ENCODE measurements at places on chromosomes 1 and 21. TPM values are rescaled to one million over a fixed set of nuclear protein-coding genes. Genes with fewer than 3 reads are reported as not detected.

DNA sequence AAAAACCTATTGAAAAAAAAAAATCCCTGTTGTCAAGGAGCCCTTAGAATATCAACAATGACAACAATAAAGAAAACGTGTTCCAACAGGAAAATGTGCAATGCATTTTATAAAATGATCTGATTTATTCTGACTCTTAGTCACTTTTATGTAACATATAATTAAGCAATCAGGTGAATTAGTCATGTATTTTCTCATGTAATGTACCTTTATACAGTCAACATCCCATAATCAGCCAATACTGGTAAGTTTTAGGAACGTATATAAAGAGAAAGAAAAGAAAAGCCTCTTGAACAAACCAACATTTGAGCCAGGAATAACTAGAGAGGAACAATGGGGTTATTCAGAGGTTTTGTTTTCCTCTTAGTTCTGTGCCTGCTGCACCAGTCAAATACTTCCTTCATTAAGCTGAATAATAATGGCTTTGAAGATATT is at the start of gene CLCA4:
CLCA4 (plus strand) TSS at position 292 of the 435 bp plus-strand sequence; CDS start at position 334, 42 bp downstream.
- DNase-seq: no peak

ARPC5 gene
- total RNA-seq: 123 TPM

GRCh38 chr1:14265495-14265894 is 333.0 kb upstream of the KAZN start:
- no peak for DNase-seq

RPTN gene
- total RNA-seq: not detected

DCST1 gene
- not detected for total RNA-seq

GRCh38 chr21:40625991-40626390 is 221.0 kb downstream of the DSCAM start:
- no peak for DNase-seq

GRCh38 chr21:45440736-45441350 is 35.9 kb downstream of the COL18A1 start:
- no peak for DNase-seq

GRCh38 chr1:73839922-73840321 is 358.1 kb downstream of the LRRIQ3 start:
- DNase-seq: no peak

DNA sequence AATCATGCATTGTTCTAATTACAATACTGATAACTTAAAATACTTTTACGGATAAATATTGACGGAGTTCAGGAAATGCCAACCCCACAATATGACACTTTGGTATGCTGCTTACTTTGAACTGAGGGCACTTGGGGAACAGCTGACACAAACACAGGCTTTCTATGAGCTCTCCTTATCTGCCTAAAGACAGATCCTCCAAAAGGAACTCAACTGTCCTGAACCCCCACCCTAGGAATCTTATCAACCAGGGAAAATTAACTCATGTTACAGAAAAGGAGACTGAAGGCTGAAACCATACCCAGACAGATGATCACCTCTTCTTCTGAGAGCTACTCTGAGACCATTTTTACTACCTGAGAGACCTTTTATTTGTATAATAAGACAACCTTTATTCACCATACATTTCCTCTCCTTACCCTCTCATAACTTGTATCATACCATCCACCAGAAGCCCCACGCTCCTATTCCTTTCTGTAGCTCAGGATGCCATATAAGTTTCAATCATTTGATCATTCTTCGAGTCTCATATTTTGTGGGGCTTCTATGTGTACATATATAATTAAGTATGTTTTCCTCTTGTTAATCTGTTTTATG is 239.5 kb downstream of the FAF1 start:
- no peak for DNase-seq

- no peak for DNase-seq
These were observed 159.8 kb upstream of the KCNJ6 start for GRCh38 chr21:38075833-38076587.

- no peak for DNase-seq
These were observed 251.9 kb downstream of the SDCCAG8 start for GRCh38 chr1:243507672-243508302.

DNA sequence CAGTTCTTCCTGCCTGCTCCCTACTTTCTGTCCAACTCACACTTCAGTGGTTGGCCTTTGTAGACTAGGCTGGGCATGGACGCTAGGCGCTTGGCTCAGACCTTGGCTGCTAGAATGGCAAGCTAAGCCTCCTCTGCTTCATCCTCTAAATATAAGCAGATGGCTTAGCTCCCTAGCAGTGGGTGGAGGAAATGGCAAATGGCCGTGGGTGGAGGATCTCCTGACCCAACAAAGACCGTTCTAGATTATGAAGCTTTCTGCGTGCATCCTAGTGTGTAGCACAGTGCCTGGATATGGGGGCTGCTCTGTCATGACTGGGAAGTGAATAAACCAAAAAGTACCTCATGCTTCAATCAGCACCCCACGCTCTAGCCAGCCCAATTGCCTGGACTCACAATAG is 10.4 kb upstream of the ETV3L start:
- DNase-seq: no peak

DNA sequence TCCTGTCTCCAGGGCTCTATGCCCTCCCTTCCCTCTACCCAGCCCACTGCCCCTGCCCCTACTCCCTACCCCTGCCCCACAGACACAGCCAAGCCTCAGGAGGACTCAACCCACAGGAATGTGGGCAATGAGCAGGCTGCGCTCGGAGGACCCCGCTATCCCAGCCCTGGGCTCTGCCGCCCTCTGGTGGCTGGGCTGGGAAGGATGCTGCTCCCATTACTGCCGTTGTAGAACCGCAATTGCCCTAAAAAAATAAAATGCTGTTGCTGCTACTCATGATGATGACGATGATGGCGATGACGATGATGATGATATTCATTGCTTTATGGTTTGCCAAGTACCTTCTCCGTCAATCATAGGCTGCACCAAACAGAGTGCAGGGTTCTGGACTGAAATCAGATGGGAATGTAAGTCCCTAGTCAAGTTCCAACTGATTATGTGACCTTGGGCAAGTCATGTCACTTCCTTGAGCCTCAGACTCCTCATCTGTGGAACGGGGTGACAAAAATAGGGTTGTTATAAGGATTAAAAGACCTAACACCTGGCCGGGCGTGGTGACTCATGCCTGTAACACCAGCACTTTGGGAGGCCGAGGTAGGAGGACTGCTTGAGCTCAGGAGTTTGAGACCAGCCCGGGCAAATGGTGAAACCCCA is 24.6 kb downstream of the ARHGEF19 start:
- DNase-seq: peak; percentile 49

DNA sequence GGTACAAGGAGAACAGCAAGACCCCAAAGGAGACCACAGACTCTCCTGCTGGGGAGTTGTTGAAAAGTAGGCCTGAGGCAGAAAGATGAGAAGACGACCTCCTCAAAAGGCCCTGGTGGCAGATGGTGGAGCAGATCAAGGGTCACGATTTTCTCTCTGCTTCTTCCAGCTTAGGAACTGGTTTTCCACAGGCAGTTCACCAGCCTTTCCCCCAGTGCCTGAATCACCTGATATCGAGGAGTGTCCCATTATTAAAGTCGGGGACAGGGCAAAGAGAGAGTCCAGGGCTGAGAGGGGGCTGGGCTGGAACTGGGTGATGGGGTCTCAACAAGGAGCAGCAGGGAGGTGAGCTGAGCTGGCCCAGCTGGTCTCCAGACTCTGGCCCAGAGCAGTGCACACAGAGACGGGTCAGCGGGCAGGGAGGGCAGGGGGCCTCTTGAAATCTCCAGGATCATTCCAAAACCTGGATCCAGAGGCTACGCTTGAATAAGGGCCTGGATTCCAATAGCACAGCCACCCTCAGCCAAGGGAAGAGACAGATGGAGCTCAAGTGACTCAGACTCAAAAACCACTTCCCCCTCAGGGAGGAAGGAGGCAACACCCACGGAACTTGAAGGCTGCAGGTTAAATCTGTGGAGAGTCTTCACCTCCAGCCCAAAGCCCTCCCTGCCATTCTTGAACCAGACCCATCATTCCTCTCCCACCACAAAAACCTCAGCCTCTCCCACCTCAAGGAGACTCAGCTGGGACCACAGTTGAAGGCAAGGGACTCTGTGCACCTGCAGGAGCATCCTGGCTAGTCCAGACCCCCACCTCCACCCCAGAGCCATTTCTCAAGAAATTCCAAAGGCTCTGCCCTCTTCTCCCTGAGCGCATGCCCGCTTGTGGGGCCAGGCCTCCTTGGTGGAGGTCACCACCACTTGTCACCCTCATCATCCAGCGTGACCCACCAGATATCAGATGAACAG is at the start of gene S100A5:
S100A5 (minus strand) TSS at position 541 of the 968 bp plus-strand sequence. CDS start 743 bp downstream, outside the sequence.
- no peak for DNase-seq

PLA2G2D gene
- not detected for total RNA-seq

Data from frontal cortex (tissue), 4 donors.